ENCODE measurements at places on chromosomes 6 and 20.
A peak's percentile ranks its signal among the peaks of the same experiment; 100 is the strongest.

- peak; percentile 18 for DNase-seq
These were observed 17.9 kb upstream of the EXOC2 start for GRCh38 chr6:710601-711571.

- DNase-seq: no peak
These were observed 153.8 kb downstream of the ERMARD start for GRCh38 chr6:169905041-169905807.

DNA sequence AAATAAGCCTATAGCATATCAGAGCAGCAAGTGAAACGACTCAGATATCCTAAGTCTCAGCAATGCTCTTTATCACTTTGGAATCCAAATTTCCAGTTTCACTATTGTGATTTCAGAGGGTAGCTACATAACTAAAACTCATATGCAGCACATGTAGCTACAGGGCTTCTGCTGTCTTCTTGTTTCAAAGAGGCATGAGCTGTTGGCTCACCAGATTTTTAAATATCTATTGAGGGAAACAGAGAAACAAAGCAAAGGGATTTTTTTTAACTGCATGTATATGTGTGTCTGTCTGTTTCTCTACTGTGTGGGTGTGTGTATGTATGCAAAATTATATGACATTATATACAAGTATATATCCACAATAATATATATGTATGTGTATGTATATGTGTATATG lies 258.4 kb downstream of the HDGFL1 start:
- DNase-seq: no peak

- peak; percentile 82 for DNase-seq
These were observed 382.3 kb downstream of the CD83 start for GRCh38 chr6:14499841-14500240.

DNA sequence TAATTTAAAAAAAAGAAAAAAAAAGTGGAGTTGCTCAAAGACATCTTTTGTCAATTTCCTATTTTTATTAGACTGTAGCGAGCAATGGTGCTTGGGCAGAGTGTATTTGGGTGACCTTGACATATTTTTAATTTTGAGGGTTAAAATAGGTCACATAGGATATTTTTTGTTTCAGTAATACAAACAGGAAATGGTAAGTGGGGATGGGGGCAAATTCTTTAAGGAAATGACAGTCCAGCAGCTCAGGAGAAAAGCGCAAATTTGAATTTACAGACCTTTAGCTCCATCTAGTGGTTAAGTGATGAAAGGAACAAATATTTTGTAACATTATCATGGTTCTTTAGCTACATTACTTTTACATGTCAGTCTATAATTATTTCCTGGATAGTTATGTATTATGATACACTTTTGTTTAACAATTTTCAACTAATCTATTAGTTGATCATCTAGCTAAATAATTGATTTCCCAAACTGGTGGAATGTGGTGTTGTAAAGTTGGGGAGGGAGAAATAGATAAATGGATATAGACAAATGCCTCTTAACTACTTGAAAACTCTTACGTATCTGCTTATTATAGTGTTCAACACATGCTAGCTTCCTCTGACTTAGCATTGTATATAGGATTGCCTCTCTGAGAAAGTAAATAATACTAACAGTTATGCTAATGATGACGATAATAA lies 10.0 kb downstream of the CITED2 start:
- no peak for DNase-seq

GRCh38 chr20:8581446-8582183 lies 449.5 kb downstream of the PLCB1 start:
- DNase-seq: no peak

DNA sequence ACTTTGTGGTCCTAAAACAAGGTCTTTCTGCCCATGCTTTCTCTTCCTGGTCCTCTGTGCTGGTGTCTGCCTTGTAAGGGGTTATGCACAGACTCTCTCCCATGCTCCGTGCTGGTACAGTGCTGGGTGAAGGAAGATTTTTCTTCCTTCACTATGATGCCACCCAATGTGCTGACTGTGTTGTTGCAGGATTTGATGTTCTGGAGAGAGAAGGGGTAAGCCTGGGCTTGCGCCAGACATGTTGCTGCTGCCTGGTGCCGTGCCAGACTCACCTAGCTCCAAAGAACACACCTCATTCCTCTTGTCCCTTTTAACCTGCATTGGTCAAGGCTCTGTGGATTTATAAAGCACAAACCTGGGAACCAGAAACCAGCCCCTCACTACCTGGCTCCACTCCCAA lies 28.4 kb upstream of the ARMH2 start:
- DNase-seq: no peak

DNA sequence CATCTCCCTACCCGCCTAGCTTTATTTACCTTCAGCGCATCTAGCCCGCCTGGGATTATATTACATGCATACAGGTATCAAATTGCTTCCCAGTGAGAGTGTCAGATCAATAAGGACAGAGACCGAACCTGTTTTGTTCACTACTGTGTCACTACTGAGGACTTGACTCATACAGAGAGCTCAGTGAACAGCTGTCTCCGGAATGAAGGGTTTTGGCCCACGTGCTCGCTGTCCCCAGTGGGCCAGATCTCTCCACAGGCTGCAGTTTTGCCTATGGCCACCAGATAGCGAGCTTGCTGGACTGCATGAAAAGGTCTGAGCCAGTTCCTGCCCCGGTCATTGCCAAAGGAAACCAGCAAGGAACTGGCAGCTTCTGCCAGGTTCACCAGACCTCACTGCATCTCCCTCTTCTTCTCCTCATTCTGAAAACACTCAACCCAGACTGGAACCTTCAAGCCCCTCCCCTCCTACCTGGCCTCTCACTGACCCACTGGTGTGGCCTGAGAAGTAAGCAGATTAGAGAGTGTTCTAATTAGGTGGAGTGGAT lies 150.8 kb downstream of the ZMYND8 start:
- DNase-seq: no peak

- DNase-seq: peak; percentile 71
These were observed at the start of gene ADGRF4 for GRCh38 chr6:47698342-47698787. Gene ADGRF4, plus strand, starts transcription at chr6:47698580. Its CDS starts 8,666 bp downstream, at chr6:47707246.

- DNase-seq: no peak
These were observed 751.4 kb upstream of the DEFB115 start for GRCh38 chr20:30506100-30506499.

DNA sequence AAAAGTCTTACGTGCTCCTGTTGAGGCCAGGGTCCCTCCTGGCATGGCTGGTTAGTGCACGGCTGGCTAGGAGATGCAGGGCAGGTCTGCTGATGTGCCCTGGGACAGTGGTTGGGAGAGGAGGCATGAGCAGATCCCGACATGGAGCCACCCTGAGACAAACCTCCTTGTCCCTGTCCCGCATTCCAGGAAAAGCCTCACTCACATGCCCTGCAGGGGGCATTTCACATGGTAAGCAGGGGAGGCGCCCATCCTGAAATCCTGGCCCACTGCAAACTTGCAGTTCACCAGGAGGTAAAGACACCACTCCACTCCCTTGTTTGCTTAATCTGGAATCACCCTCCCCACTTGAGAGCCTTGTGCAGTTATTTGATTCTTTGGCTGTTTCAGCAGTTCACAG lies 116.7 kb upstream of the SLC24A3 start:
- no peak for DNase-seq

- DNase-seq: no peak
These were observed 66.6 kb downstream of the IPCEF1 start for GRCh38 chr6:154289818-154290508.

- no peak for DNase-seq
These were observed 161.7 kb downstream of the ISM1 start for GRCh38 chr20:13382786-13383185.

GRCh38 chr6:70079241-70079640 lies 212.9 kb downstream of the COL19A1 start:
- DNase-seq: no peak

DNA sequence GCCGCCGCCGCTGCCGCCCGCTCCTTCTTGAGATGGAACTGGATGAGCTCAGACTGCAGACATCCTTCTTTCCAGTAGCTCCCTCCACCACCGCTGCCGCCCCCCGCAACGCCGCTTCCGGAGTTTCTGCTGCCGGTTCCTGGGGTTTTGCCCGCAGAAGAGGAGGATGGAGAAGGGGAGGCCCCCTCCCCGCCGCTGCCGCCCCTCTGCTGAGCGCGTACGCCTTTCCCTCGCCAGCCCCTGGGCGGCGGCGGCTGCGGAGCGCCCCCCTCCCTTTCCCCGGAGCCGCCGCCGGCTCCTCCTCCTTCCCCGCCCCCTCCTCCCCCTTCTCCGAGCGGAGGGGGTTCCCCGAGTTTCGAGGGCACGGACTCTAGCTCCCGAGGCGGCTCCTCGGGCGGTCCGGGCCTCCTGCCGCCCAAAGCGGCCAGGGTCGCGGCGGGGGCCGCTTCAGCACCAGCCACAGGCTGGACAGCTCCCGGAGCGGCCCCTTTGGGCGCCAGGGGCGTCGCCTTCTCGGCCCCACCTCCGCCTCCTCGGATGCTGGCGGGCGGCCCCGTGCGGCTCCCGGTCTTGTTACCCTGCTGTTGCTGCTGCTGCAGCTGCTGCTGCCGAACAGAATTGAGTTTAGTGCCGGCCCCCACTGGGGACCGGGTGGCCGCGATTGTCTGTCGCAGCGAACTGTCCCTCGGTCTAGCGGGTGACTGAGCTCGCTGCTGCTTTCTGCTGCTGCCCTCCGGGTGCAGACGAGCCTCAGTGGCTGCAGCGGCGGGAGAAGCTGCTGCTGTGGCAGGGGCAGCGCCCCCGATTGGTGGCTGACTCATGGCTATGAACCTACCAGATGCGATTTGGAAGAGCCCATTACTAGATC lies 3.1 kb downstream of the MTCL3 start:
- no peak for DNase-seq

GRCh38 chr6:122623279-122623678 lies 13.1 kb downstream of the PKIB start:
- DNase-seq: no peak

- DNase-seq: no peak
These were observed 5.2 kb upstream of the SLC22A7 start for GRCh38 chr6:43292763-43293318.

- no peak for DNase-seq
These were observed 76.2 kb downstream of the LYRM2 start for GRCh38 chr6:89562093-89562973.
